ENCODE measurements at places on chromosomes 1 and 21.

GRCh38 chr1:222616525-222616924, 1.4 kb upstream of the MIA3 start:
- DNase-seq, result no peak

GRCh38 chr1:206588492-206588891, 23.8 kb downstream of the EIF2D start:
- DNase-seq, result no peak

DNA sequence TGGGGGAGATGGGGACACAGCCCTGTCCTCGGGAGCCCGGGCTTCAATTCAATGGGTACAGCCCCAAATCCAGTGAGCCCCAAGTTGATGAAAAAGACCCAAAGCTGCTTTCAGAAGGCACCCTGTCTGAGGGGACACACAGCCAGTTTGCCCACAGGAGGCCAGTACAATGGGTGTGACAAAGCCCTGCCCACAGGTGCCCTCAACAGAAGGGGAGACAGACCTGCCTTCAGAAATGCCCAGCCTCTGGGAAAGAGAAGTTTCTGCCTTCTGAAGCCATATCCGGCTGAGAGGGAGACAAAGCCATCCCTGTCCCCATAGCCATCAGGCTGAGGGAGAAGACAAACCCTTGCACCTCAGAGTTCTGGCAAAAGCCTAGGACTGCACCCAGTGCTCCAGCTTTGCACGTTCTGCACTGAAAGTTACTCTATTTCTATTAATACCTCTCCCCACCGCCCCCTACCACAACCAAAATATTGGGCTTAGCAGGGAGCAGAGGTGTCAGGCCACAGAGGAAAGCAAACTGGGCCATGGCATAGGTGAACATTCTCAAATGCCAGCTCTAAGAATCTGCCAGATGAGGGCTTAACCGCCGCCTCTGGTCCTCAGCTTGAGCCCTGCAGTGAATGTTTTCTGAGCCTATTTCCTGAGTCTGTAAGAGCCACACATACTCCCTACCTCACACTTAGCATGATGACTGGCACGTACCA, 18.0 kb upstream of the PTAFR start:
- no peak for DNase-seq

DNA sequence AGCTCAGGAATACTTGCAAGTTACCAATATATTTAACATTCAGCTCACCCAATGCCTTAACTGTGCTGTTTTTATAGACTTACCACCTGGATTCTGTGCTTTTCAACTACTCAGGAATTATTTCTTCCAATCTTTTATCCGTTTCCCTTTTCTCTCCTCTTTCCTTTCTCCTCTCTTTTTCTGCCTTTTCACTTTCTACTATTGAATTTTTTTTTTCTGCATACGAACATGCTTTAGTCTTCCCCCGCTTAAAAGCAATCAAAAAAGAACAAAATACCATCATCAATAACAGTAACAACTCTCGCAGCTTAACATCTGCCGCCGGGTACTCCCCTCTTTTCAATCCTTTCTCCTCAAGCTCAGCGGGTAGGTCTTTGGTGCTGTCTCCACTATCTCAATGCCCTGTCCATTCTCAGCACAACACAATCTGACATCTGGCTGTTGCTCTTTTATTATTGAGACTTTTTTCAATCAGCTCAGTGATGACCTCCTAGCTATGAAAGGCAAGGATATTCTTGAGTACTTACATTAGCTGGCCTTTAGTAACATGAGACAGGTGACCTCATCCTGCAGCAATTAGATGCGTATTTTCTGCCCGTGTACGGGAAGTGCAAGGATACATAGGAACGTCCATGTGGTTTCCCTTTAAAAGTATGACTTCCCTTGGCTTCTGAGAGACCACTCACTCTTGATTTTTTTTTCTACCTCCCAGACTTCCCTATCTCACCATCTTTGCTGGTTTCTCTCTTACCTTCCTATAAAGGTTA, 40.2 kb upstream of the SIPA1L2 start:
- DNase-seq, result no peak

GRCh38 chr1:192158181-192158580, at the start of gene RGS18:
Gene RGS18 (plus strand): TSS chr1:192158462. CDS start chr1:192158638, 176 bp downstream.
- no peak for DNase-seq

DNA sequence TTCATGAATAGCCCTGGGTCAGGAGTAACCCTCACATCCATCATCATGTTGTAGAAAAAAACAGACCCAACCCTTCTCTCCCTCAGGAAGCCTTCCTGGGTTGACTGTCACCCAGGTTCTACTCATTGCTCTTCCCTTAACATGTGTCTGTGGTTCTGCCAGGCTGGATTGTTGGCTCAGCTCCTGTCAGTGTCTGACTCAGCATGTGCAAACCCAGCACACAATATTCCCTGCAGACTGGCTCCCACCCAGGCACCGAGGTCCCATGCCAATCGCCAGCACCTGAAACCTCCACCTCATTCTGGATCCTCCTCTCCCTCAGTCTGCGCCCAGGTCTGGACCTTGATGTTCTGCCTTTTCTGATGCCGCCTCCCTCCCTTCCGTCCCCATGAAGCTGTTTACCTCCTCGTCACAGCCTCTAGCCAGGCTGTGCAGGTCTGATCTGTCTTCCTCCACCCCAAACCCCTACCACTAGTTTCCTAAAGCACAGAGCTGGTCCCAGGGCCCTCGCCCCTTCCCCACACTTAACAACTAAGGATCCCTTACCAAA, 4.3 kb upstream of the S100A8 start:
- DNase-seq, result no peak

GRCh38 chr1:67465375-67465774, 35.2 kb upstream of the SERBP1 start:
- DNase-seq, result no peak

GRCh38 chr1:24643363-24644099, 429 bp downstream of the SRRM1 start:
- DNase-seq, result no peak

DNA sequence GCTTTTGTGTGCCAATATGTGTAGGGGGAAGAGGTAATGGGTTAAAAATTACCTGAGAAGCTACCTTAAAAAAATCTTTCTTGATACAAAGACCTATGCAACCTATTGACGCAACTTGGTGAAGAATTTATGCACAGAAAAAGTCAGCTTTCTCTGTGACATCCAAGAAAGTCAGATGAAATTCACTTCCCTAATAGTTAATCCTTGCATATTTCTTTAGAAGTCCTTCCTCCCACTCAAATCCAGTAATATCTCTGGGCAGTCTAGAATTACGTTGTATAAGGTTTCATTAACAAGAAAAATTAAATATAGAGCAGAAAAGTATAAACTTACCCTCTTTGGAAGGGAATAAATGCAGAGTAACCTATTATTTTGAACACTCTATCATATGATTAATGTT, 2.9 kb downstream of the UBAP2L start:
- DNase-seq, result no peak

DNA sequence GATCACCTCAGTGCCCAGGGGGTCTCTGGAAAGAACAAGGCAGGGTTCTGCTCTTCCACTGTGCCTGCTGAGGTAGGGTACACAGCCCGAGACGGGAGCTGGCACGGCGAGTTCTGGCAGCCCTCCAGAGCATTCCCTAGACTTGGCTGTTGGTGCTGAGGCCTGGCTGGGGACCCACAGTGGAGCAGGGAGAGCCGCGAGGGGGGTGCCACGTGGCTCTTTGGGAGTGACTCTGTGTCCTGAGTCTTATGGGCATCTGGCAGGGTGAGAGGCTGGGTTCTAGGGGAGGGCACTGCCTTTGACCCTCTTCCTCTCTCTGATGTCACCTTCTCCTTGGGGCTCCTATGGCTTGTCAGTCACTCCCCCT, 336.4 kb downstream of the CAMTA1 start:
- DNase-seq, result no peak

Measured in stimulated activated CD8-positive, alpha-beta memory T cell treated with anti-CD3 and anti-CD28 coated beads, Interleukin-4, amount 100 ng/mL, for 4 hours (primary cell).